ENCODE measurements at places on chromosomes 4 and X.

- DNase-seq, result no peak
Observed at GRCh38 chr4:51894059-51894645, 51.2 kb downstream of the DCUN1D4 start.

GRCh38 chrX:24259544-24260240 lies 54.2 kb downstream of the SUPT20HL2 start:
- peak; percentile 8 for DNase-seq

GRCh38 chr4:143514901-143515300 lies 1.4 kb downstream of the SMARCA5 start:
- no peak for DNase-seq

DNA sequence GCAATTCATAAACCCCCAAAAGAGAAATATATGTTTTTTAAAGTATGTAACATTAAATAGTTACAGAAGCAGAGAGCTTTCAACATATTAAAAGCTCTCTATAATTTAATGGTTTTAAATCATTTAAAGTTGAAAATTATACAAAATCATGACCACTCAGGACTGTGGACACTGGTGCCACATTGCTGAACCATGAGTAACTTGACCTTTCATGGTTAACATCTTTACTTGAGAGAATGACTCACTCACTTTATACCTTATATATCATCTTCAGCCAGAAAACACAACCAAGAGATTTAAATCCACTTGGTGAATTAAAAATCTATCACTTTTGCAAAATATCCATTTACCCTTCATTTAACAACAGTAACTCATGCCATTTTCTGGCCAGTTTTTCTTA lies 584.3 kb upstream of the SMIM31 start:
- DNase-seq, result no peak

GRCh38 chr4:66929748-66930147 lies 615.6 kb downstream of the CENPC start:
- DNase-seq, result no peak
